ENCODE measurements at places on chromosomes 6 and 20.

DNA sequence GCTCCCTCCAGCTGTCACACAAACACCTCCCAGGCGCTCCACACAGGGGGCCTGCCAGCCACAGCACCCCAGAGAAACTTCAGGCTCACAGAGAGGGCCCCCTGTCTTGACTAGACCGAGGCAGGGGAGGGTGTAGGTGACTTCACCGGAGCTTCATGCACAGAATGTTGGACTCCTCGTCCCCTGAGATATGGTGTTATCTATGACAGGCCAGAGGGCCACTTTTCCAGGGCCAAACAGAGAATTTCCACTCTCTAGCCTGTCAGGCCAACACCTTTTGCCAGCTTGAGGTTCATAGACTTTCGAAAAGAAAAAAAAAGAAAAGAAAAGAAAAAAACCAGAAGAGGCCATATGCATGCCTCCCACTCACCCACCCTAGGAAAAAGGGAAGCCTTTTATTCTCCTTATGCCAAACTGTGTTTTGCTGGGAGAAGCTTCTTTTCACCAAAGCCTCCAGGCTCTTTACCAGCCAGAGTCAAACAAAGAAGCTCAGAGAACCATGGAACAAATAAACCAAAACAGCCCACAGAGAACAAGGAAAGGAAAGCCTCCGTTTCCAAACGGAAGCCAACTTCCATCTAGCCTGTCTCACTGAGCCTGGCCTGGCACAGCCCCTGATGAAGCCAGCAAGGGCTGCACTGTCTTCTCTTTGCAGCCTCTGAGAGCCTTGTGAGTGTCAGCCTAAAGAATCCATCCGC lies 313.2 kb upstream of the JARID2 start:
- H3K4me3 ChIP-seq = no peak overlapping the region
- no peak overlapping the region for H3K27ac ChIP-seq
- H3K4me1 ChIP-seq = peaks cover 18% of the 10 kb centered on the region
- H3K27me3 ChIP-seq = no peaks in the 10 kb centered on the region

- no peak overlapping the region for H3K27ac ChIP-seq
- H3K4me3 ChIP-seq = no peak overlapping the region
- H3K36me3 ChIP-seq = no peaks in the 10 kb centered on the region
- no peaks in the 10 kb centered on the region for H3K27me3 ChIP-seq
Observed at GRCh38 chr20:47206962-47207641, 149.4 kb downstream of the ZMYND8 start.

GRCh38 chr6:13453771-13454251 lies 33.6 kb downstream of the GFOD1 start:
- H3K27me3 ChIP-seq = no peaks in the 10 kb centered on the region
- H3K4me3 ChIP-seq = peak overlapping the region; percentile 63
- no peaks in the 10 kb centered on the region for H3K36me3 ChIP-seq

- H3K27ac ChIP-seq = no peak overlapping the region
- H3K27me3 ChIP-seq = no peaks in the 10 kb centered on the region
- no peaks in the 10 kb centered on the region for H3K36me3 ChIP-seq
Observed at GRCh38 chr20:41249411-41250281, 67.9 kb downstream of the ZHX3 start.

- peaks cover 20% of the 10 kb centered on the region for H3K27me3 ChIP-seq
- no peak overlapping the region for H3K4me3 ChIP-seq
- no peaks in the 10 kb centered on the region for H3K4me1 ChIP-seq
- no peaks in the 10 kb centered on the region for H3K36me3 ChIP-seq
- DNase-seq = no peak
Observed at GRCh38 chr6:30234356-30234755, 21.1 kb upstream of the TRIM26 start.

Measured in activated T-cell treated with anti-CD3 and anti-CD28 coated beads, Interleukin-2, amount 50 U/mL, for 72 hours (primary cell).